ENCODE measurements at places on chromosomes 11 and 22.

DNA sequence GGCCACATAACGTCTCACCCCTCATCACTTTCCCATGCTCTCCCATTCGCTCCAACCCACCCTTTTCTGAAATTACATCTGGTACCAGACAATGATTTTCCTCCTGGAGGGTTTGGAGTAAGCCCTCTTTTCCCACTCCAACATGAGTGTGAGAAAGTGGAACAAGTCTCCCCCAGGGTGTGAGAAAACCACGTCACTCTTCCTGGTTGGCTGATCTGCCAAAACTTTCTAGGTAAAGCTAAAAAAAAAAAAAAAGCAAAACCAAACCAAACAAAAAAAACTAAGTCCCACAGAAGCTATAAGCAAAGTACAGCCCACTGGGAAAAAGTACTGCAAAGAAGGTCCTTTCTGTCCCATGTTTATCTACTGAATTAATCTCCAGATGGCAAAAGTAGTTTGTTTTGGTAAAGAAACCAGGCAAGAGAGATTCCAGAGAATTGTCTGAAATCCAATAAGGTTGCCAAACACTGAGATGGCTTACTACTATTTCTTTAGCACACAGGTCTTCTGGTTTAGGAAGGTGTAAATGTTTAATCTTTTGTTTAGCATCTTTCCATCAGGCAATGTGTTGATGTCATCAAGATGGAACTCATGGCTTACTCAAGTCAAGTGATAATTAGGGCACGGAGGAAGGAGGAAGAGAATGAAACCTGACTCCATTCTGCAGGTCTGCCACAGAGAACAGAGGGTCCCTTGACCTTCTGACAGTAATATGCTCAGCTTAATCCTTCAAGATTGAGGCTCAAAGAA lies 395.6 kb downstream of the LARGE1 start:
- DNase-seq, result no peak

DNA sequence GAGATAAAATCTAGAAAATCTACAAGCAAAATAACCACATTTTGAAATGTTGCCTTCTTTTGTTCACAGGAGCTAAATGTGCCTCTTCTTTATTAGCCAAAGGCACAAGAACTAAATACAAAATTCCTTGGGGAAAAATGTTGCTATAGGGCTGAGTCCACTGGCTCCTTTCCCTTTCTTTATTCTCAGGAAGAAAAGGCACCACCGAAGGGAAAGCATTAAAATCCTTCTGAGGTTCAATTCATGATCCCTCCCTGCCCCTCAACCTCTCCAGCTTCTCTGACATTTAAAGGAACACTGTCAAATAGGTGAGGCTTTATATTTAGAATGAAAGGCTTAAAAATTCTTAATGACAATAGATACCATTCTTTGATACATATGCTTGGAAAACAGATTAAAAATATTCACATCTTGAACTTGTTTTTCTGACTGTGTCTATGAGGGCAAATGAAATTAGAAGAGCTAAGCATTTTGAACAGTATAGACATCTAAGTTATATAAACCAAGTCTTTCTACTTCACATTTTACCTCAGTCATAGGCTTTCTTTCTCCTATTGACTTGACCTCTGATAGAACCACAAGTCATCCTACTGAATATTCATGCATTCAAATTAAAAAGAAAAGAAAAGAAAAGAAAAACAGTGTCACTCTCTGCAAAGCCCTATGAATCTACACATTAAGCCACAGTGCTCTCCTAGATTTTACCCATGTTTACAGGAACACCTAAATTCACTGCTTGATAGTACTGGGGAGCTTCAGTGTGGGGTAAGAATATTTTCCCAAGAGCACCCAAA lies 148.2 kb downstream of the MAML2 start:
- no peak for DNase-seq

DNA sequence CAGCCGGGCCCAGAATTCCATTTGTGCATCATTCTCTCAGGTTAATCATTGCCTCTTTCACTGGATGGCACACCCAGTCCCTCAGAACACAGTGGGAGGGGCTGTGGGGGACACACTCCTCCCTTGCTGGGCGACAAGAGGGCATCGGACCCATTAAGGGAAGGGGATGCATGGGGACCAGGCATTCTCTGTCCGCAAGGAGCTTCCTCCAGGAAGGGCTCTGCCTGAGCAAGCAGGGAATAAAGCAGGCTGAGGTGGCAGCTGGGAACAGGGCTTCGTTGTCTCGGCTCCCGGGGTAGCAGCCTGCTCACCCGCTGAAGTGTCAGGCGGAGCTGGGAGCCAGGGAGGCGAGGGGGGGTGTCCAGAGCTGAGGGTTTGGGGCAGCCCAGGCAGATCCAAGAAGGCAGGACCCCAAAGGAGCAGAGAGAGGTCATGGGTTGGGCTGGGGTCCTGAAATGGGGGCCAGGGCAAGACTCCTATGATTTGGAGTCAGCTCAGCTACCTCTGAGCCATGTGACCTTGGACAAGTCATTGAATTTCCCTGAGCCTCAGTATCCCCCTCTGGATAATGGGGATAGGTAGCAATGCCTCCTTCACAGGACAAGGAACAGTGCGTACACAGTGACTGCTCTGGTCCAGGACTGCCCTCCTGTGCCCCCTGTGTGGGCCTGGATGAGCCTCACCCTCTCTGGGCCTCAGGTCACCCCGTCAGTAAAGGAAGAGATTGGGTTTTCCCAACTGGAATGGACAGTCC lies 1.4 kb downstream of the GAL3ST1 start:
- no peak for DNase-seq

- DNase-seq, result peak; percentile 86
These were observed at the start of gene TOB2 for GRCh38 chr22:41446639-41447434. TSS of gene TOB2 (minus strand) at chr22:41446801. CDS start at chr22:41437345, 9,456 bp downstream.

GRCh38 chr22:33007485-33007884 lies 50.7 kb downstream of the SYN3 start:
- DNase-seq, result no peak

GRCh38 chr22:19974268-19974861 lies 32.7 kb upstream of the TXNRD2 start:
- no peak for DNase-seq

GRCh38 chr11:28089378-28089777 lies 18.6 kb downstream of the KIF18A start:
- DNase-seq, result no peak

DNA sequence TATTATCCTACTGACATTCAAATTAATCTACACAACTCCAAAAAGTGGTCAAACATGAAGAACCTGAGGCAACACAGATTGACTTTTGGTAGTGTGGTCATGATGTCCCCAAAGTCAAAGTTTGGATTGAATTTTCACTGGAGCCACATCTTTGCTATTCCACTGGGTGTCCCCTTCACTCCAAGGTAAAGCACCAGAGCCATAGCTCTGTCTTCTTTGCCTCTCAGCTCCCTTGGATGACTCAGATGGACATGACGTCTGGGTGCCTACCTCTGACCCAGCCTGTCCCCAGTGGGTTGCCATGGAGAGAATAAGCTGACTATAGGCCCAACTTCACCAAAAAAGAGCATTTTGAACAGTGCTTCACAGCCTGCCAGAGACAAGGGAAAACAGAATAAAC lies 57.4 kb upstream of the ARHGAP42 start:
- no peak for DNase-seq

GRCh38 chr11:67120456-67120855 lies 1.4 kb downstream of the KDM2A start:
- no peak for DNase-seq

DNA sequence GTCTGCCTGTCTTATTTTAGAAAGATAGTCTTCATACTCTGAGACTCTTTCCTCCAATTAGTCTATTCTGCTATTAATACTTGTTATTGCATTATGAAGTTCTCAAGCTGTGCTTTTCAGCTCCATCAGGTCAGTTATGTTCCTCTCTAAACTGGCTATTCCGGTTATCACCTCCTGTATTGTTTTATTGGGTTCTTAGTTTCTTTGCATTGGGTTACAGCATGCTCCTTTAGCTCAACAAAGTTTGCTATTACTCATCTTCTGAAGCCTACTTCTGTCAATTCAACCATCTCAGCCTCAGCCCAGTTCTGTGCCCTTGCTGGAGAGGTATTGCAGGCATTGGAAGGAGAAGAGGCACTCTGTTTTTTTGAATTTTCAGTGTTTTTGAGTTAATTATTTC lies 21.0 kb upstream of the OR5AK2 start:
- DNase-seq, result no peak

DNA sequence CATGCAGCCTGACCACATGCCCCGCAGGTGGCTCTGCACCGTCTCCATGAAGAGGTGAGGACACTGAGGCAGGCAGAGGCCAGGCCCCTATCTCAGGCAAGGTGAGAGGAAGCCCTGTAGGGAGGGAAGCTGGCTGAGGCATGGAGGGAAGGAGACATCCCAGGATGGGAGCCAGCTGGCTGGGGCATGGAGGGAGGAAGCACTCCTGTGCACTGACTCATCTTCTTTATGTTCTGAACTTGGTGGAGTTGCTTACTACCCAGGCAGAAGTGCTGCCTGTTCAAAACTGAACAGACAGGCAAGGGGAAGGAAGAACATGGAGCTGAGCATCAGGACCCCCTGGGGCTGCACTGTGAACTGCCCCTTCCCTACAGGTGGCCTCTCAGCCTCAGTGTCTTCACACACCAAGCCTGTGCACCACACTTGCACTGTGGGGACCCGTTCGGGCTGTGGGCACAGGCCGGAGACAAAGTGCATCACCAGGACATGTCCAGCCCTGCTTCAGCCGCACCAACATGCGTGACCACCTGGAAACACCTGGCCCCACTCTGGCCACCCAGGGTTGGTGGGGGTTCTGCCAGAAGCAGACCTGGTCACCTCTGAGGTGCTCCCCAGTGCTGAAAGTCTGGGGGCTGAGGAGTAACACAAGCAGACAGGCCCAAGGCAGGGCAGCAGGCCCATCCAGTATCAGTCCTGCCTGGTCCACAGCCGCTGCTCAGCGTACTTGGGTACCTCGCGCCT lies 55.5 kb downstream of the DGCR2 start:
- DNase-seq, result peak; percentile 28

- no peak for DNase-seq
These were observed 1.3 kb downstream of the EIF3M start for GRCh38 chr11:32584921-32585320.

- no peak for DNase-seq
These were observed 1.6 kb downstream of the TMEM135 start for GRCh38 chr11:87039371-87039770.

DNA sequence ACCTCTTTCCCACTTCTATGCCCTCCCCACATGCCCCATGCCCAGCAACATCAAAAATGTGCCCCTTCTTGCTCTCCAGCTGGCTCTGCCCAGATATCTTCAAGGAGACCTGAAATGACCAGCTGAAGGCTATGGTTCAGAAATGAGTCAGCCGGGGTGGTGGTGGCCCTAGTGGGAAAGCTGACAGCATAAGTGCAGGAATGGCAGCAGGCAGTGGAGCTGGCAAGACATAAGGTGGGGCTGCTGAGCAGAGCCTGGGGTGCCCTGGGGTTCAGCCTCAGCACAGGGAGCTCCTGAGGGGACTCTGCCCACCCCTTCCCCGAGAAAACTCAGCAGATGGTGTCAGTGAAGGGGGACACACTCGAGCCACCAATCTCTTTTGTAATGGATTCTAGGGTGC lies 593.4 kb downstream of the BUD13 start:
- DNase-seq, result no peak

GRCh38 chr11:116225784-116226585 lies 546.8 kb downstream of the BUD13 start:
- DNase-seq, result no peak

GRCh38 chr22:33049119-33049729 lies 9.0 kb downstream of the SYN3 start:
- peak; percentile 34 for DNase-seq

DNA sequence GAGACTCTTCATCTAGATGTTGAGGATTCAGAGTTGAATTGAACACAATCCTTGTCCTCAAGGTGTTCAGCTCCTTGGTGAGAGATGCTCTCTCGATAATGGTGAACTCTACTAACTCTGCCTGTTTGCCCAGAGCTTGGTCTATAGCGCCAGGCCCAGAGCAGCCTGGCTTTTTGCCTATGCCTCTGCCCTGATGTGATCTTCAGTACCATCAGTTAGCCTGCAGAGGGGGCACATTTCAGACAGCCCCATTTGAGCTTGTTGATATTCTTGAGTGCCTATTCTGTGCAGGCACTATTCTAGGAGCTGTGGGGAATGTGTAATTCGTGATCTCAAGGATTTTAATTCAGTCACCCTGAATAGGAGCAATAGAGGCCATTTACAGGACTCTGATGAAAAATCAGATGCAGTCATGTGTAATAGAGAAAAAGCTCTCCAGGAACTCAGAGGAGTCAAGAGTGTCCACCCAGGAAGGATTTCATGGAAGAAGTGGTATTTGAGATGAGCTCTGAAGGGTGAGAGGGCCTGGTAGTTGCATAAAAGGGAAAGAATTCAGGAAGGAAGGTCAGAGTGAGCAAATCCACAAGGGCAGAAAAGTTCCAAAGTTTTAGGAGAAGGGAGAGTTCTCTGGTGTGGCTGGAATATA lies 19.3 kb downstream of the GTPBP1 start:
- DNase-seq, result no peak

DNA sequence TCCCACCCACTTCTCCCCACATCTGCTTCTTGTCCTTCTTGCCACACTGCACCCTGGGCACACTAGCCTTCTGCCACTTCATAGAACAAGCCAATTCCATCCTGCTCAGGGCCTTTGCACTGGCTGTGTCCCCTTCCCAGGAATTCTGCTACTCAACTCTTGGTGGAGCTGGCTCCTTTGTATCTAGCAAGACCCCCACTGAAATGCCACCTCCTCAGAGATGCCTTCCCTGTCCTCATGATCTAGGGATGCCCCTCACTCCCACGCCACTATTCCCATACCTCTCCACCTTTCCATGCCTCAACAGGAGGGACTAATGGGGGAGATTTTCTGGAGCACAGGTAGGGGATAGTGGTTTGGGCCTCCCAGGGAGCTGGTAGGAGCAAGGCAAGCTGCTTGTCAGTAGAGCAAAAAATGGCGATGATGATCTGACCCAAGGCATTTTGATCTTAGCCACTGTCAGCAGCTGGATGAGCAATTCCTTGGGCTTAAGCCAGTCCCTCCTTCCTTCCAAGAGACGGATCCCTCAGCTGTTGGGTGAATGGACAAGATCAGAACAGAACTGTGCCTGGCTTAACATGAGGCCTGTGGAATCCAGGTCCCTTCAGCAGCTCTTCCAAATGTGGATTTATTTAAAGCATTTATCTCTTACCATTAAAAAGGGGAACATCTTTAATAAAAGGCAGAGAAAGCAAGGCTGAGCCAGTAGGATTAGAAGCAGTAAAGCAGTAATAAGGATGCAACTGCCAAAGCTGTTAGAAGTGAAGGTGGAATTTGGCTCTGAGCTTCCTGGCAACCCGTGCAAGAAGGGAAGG lies 4.0 kb upstream of the PRDM11 start:
- no peak for DNase-seq

DNA sequence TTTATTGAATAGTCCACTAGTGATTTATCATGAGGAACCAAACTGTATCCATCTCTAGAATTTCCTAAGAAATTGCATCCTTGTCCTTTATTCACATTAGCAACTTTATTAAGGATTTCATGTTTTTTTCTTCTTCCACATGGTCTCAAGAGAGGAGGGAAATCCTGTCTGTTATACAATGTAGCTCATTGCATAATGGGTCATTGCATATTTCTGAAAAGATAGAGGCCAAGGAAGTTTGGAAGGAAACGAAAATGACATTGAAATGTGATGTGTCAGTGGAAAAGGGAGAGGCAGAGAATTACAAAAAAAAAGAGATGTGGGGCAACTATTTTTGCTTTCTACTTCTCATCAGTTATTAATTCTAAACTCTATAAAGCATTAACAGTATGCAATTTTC lies 353.1 kb downstream of the METTL15 start:
- DNase-seq, result peak; percentile 41
